Mesangial cell (primary cell): ENCODE measurements at places on chromosomes 12 and 14. TPM values are rescaled to one million over a fixed set of nuclear protein-coding genes. Genes with fewer than 3 reads are reported as not detected.

KRT5 gene
- total RNA-seq: not detected in 2 replicates

FKBP11 gene
- 30.7 and 51.3 TPM in 2 replicates for total RNA-seq

CCDC175 gene
- not detected in 2 replicates for total RNA-seq

CIT gene
- 5.1 and 44.6 TPM in 2 replicates for total RNA-seq

CMA1 gene
- not detected in 2 replicates for total RNA-seq

OASL gene
- 0.25 and 0.33 TPM in 2 replicates for total RNA-seq

LRP1-AS gene
- not detected in 2 replicates for total RNA-seq

GPX2 gene
- total RNA-seq: not detected in 2 replicates

GLIPR1 gene
- total RNA-seq: 51.3 and 95.3 TPM in 2 replicates

RPGRIP1 gene
- not detected in 2 replicates for total RNA-seq

OVCH1 gene
- total RNA-seq: not detected in 2 replicates
